ENCODE measurements at places on chromosomes 1 and 21.

DNA sequence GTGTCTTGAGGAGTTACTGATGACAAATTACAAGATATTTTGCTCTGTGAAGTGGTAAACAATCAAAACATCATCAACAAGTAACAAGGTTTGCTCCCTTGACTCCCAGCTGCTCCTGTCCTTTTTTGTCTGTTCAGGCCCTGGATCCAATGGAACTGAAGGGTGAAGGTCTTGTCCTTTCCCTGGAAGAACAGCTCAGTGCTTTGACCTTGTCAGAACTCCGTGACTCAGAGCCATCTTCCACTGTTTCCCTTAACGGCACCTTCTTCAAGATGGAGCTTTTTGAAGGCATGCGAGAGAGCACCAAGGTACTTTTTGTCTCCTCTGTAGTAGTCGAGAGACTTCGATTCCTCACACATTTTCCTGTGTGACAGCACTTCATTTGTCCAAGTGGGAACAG lies 29.0 kb downstream of the TRIM45 start:
- no peak for DNase-seq

- DNase-seq, result no peak
Measured at GRCh38 chr1:20712215-20712577, 5.6 kb downstream of the KIF17 start.

DNA sequence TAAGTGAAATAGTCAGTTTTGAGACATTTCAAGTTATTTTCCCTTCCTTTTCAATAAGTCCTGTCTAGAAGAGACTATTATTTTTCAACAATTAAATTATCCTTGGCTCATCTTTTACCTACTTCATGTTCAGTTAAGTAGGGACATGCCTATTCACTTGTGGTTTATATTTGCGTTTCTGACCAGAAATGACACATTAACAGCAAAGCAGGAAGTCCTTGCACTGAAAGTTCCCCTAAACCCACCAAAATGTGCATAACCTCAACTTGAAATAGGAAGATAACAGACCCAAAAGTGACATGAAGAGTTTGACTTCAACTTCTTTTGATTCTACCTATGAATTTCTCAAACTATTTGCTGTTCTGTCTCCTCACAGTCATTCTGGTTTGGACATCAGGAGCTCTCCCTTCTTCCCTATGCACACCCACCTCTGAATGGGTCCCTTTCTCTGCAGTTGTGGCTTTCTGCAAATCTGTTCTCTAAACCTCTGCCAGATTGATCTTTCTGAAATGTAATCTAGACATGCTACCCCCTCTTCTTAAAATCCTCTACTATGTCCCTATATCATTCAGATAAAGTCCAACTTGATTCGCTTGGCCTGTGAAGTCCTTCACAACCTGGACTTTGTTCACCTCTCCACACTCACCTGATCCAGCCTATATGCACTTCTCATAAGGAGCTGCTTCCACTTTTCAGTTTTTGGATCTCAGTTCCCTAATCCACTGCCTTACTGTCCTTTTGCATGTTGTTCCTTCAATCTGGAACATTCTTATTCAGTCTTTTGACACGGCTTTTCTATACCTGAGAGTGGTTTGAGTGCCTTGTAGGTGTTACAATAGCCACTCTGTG lies 661.5 kb upstream of the ADGRL4 start:
- peak; percentile 11 for DNase-seq

GRCh38 chr21:37039411-37040075 lies 33.0 kb downstream of the RIPPLY3 start:
- DNase-seq, result no peak

- no peak for DNase-seq
Measured at GRCh38 chr1:244945109-244945671, 80.8 kb upstream of the HNRNPU start.

DNA sequence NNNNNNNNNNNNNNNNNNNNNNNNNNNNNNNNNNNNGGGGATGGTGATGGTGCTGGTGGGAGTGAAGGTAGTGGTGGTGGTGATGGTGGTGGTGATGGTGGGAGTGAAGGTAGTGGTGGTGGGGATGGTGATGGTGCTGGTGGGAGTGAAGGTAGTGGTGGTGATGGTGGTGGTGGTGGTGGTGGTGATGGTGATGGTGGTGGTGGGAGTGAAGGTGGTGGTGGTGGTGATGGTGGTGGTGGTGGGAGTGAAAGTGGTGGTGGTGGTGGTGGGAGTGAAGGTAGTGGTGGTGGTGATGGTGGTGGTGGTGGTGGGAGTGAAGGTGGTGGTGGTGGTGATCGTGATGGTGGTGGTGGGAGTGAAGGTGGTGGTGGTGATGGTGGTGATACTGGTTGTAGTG lies 93.6 kb downstream of the CRYAA start:
- no peak for DNase-seq

GRCh38 chr1:30525971-30526651 lies 197.3 kb downstream of the MATN1 start:
- no peak for DNase-seq

Data from GM18507 (cell line).